ENCODE measurements at places on chromosomes 12 and 14.
A peak's percentile ranks its signal among the peaks of the same experiment; 100 is the strongest.

DNA sequence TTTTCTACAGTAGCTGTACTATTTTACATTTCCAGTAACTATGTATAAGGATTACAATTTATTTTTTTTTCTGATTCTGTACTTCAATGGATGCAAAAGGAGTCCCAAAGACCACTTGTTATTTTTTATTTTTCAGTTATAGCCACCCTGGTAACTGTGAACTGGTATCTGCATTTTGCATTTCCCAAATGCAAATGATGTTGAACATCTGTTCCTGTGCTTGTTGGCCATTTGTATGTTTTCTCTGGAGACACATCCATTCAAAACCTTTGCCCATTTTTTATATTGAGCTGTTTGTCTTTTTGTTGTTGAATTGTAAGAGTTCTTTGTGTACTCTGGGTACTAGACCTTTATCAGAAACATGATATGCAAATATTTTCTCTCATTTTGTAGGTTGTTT is 485.6 kb downstream of the LRIG3 start:
- no peak for DNase-seq

DNA sequence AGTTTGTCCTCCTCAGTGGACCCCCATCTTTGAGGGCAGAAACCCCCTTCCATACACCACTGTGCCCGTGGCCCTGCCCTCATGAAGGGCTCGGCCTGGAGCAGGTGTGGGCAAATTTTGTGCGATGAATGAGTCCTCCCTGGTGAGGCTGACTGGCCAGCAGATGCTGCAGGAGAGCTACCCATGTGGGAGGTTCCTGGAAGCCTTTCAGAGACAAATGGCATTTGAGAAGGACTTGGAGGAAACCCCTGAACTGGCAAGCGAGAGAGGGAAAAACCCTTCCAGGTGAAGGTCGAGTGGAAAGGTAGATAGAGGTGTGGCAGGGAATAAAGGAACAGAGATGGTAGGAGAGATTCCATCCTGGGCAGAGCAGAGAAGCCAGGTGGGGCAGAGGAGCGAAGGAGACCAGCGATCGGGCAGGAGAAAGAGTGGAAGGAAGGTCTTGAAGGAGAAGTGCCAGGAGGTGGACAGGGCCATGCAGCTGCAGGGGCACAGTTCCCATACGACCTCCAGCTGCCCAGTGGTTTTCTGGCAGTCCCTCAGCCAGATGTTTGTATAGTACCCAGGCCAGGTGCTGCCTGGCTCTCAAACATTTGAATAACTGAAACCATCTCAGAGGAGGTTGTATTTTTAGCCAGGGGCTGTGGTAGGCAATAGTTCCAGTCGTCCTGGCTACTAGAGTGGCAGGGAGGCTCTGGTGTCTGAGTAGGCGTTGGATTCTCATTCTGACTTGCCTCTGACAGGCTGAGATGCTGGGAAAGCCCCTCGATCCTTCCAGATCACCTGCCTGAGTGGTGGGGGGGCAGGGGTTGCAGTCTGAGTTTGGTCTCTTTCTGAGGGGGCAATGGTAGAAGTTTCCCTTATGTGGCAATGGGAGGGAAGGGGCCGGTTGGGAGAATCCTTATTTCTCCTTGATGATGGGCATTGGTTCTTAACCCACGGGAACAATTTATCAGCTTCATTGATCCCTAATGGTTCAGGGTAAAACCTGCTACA is 40.1 kb downstream of the FBXL14 start:
- no peak for DNase-seq

DNA sequence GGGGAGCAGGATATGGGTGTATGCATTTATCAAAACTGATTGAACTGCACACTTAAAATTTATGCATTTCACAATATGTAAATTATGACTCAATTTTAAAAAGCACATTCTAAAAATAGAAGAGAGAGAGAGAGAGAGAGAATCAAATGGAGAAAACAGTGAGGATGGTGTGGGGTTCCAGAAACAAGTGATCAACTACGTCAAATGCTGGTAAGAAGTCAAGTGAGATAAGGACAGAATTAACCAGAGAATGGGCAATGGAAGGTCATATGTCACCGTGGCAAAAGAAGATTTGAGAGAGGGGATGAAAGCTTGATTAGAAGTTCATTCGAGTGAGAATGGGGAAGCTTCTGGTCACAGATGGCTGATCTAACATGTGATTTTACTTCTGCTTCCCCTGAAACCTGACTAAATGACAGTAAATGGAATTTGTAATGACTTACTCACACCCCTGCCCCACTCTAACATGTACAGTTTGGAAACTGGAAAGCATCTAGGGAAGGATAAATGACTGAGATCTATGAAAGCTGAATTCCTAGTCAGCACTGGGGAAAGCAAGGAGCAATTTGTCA is 276.5 kb upstream of the AMIGO2 start:
- DNase-seq, result no peak

GRCh38 chr14:101315802-101316296 is 245.4 kb upstream of the DIO3 start:
- DNase-seq, result no peak

- DNase-seq, result no peak
These were observed 98.6 kb downstream of the C12orf50 start for GRCh38 chr12:87930627-87931026.

DNA sequence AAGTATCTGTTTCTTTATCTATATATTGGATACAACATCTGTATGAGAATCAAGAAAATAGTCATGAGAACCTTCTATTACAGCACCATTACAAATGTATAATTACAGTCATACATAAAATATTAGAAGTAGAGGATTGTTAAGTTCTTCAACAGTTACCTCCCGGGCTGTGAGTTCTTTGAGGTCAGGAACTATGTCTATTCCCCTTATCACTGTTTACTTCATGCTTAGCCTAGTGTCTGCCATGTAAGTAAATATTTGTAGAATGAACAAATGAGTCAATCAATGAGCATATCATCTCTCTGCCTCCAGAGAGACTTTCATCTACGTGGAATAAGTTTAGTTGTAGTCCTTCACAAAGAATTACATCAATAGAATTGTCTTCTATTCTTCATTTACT is 47.2 kb downstream of the PUS7L start:
- DNase-seq, result no peak

GRCh38 chr14:75985618-75986438 is at the start of gene IFT43:
Gene IFT43 (plus strand): TSS chr14:75985763. CDS start chr14:75985787, 24 bp downstream.
- DNase-seq, result peak; percentile 45

GRCh38 chr14:85852906-85853305 is 323.0 kb downstream of the FLRT2 start:
- DNase-seq, result no peak

GRCh38 chr14:49688701-49689030 is 652 bp upstream of the POLE2 start:
- no peak for DNase-seq

DNA sequence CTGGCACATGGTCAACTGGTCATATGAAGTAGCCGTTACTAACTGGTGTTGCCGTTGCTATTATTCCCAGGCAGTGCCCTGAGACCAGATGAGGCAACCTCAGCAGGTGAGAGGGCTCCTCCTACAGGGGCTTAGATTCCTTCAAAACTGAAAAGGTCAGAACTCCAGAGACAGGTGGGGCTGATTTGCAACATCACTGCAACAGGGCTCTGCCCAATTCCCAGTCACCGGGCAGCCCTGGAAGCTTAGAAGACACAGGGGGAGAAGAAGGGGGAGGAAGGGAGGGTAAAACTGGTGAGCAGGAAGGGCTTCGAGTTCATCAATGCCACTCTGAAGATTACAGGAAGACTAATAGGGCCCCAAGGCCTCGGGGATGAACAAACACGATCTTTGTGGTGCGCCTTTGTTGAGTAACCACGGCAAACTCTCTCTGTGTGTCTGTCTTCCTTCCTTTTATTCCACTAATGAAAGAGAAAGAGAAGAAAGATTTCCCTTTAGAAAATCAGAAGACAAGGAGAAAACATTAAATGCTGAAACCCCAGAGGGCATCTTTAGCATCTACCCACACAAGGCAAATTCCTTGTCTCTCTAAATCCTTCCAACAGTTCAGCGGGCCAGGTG is 749.1 kb upstream of the TBX3 start:
- DNase-seq, result no peak

GRCh38 chr12:1044199-1044598 is 53.2 kb downstream of the ERC1 start:
- no peak for DNase-seq

- DNase-seq, result no peak
These were observed 1.0 kb upstream of the PLEKHA5 start for GRCh38 chr12:19128485-19128884.

GRCh38 chr12:71447691-71448132 is 8.1 kb downstream of the LGR5 start:
- DNase-seq, result no peak

GRCh38 chr14:79274641-79275291 is 936.5 kb downstream of the DIO2 start:
- no peak for DNase-seq

GRCh38 chr14:96362071-96362964 is 823 bp downstream of the ATG2B start:
- DNase-seq, result peak; percentile 5

GRCh38 chr12:79558924-79559469 is 131.8 kb downstream of the PAWR start:
- no peak for DNase-seq

Data from GM04504 (cell line).